NCI-H1105 (cell line): ENCODE measurements at places on chromosomes 5 and 9.
A peak's percentile ranks its signal among the peaks of the same experiment; 100 is the strongest.

GRCh38 chr5:141485321-141486055 lies 658 bp downstream of the PCDHGC4 start:
- DNase-seq = no peak

DNA sequence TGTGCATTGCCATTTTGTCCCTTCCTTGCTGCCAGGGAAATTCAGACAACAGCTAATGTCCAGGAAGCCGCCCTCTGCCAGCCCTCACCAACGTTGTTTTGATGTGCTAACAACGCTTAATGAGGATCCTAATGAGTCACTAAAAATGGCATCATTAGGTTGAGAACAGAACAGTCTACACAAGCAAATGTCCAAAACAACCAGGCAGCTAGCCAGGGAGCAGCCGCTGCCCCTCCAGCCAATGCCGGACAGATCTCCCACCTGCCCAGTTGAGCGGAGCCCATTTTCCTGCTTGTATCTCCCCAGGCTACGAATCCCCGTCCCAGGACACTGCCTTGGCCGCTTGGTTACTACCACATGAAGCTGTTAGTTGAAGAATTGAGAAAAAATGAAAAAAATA lies 40.4 kb upstream of the UNC5A start:
- DNase-seq = no peak

DNA sequence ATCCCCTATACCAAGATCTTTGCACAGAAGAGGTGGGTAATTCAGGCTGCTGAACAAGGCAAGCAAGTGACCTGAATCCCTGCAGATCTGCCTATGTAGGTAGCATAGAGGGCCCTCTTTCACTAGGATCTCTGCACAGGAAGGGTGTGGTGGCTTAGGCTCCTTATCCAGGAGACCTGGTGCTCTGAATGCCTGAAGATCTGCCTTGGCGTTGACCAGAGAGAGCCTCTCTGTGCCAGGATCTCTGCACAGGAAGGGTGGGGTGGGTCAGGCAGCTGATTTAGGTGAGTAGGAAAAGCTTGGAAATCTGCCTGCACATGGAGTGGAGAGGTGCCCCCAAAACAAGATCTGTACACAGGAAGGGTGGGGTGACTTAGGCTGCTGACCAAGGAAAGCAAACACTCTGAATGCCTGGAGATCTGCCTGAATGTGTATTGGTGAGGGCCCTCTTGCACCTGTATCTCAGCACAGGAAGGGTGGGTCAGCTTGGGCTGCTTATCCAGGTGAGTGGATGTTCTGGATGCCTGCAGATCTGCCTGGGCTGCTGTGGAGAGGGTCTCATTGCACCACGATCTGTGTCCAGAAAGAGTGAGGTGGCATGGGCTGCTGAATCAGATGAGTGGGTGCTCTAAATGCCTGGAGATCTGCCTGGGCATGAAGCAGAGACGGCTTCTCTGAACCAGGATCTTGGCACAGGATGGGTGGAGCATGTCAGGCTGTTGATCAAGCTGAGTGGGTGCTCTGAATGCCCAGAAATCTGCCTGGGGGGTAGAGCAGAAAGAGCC lies 365.9 kb downstream of the DMAC1 start:
- DNase-seq = no peak

- peak; percentile 13 for DNase-seq
These were observed 1.9 kb downstream of the VLDLR start for GRCh38 chr9:2623288-2624050.

- DNase-seq = no peak
These were observed 51.4 kb downstream of the ATP10B start for GRCh38 chr5:160800375-160801275.

DNA sequence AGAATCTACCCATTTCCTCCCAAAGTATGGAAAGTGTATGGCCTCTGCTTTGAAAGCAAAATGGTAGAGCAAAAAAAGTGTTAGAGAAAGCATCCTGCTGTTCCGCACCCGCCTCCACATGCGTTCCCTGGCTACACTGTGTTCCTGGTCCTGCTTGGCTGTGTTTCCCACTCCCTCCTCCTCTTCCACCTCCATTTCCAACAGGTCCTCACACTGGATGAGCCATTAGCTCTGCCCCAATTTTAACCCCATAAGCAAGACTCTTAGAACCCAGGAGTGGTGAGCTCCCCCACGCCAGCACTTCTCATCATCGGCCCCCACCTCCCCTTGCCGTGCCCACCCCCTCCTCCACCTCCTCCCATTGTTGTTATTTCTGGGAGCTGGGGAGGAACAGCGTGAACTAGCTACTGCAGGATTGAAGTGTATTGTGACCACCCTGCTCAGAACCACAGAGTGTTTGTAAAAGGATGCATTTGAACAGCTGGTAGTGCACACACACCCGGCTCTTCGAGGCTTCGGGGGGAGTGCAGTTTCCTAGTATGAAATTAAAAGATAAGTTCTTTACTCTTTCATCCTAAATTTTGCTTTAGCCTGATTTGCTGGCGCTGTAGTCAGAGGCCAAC lies 120.0 kb downstream of the PDZD2 start:
- no peak for DNase-seq

DNA sequence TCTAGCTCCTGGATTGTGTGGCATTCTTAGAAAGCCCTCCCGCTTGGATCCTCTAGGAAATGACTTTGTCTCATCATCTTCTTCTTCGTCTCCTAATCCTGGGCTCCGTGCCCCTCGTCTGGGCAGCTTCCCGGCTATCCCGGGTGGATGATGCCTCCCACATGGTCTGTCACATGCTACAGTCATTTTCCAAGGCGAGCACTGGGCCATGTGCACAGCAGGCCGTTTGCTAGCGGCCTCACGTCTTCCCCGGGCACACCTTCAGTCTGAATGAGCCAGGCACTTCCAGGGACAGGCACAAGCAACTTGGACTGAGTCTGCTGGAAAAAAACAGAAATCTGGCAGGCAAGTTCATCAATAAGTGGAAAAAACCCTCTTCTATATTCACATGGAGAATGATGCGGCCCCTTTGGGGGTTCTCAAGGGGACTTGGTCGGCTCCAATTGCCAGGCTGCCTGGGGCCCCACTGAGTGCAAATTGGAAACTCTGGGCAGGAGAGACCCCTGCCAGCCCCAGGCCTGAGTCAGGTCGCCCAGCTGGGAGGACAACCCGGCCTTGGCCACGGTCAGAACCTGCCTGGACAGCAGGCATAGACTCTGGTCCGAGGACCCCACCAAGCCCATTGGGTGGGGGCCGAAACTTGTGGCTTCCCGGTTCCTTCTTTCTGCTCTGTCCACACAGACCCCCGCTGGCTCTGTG lies 11.1 kb upstream of the WNK2 start:
- DNase-seq = no peak

DNA sequence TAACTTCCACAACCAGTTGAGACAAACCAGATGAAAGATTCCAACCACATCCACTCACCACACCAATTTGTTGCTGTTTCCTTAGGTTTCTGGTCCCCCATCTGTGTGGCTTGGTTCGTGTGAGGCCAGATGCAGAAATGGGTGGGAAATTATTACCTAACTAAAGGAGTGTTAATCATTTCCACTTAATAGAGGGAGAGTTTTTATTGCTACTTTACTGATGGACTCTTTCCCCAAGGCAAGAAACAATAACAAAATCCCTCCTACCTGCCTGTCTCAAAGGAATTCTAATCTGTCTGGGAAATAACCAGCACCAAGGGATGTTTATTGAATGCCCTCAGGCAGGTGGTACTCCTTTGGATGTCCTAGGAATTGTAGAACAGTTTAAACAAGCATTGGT lies 76.3 kb downstream of the TMEM167A start:
- no peak for DNase-seq

GRCh38 chr5:5271786-5272321 lies 131.7 kb downstream of the ADAMTS16 start:
- DNase-seq = peak; percentile 33

DNA sequence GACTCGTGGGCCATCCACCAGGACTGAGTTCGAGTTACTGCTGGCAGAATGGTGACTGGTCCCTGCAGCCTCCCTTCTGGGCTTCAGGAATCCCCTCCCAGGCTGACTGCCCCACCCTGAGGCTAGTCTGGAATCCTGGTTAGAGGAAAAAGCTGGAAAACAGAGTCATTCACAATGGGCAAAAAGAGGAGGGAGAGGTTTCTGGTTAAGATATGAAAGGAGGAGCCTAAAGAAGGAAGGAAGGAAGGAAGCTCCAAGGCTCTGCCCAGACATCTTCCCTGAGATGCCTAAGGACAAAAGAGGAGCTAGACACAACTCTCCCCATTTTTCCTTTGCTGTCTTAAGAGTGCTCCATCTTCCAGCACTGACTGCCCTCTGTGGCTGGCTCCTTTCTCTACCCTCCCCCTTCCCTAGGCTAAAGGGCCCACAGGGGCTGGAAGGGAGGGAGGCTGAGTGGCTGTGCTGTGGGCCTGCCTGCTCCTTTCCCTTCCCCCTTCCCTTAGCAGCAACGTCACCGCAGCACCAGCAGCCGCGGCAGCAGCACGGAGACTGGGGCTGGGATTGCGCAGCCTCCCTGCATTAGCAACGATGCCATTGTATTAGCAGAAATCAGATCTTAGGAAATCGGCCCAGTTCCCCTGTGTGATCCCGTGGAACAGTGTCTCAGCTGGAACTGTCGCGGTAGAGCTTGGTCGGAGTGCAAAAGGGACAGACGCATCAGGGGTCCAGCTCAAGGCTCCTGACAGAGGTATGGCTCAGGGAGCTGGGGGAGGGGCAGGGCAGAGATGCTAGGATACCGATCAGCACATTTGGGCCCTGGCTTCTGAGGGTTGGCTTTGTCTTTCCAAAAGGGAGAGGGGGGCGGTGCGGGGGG lies 48.7 kb downstream of the RUSC2 start:
- no peak for DNase-seq
